Stimulated activated CD8-positive, alpha-beta memory T cell treated with anti-CD3 and anti-CD28 coated beads, Interleukin-2, amount 100 ng/mL, for 1 hour (primary cell): ENCODE measurements at places on chromosomes 7 and 10.

- DNase-seq = no peak
Observed at GRCh38 chr7:101068401-101068800, 16.9 kb upstream of the TRIM56 start.

- no peak for DNase-seq
Observed at GRCh38 chr10:110032801-110033700, 25.3 kb downstream of the ADD3 start.

GRCh38 chr10:77602231-77602912 lies 35.2 kb downstream of the KCNMA1 start:
- no peak for DNase-seq

GRCh38 chr10:109967739-109968088 lies 40.1 kb upstream of the ADD3 start:
- no peak for DNase-seq

DNA sequence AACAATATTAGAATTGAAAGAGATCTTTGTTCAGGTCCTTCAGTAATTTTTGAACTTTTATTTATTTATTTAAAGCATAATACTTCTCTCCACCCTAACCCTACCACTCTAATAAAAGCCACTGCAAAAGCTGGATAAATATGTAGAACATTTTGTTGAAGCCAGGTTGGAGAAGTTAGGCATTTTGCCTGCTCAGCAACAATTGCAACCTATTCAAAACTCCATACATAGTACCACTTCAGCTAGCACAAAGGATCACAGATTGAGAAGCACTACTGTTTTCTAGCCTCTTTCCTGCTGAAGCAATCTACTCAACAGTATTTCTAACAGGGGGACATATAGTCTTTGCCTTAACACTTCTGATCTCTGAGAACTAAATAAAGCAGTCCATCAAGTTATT lies 25.0 kb downstream of the RUNDC3B start:
- no peak for DNase-seq

DNA sequence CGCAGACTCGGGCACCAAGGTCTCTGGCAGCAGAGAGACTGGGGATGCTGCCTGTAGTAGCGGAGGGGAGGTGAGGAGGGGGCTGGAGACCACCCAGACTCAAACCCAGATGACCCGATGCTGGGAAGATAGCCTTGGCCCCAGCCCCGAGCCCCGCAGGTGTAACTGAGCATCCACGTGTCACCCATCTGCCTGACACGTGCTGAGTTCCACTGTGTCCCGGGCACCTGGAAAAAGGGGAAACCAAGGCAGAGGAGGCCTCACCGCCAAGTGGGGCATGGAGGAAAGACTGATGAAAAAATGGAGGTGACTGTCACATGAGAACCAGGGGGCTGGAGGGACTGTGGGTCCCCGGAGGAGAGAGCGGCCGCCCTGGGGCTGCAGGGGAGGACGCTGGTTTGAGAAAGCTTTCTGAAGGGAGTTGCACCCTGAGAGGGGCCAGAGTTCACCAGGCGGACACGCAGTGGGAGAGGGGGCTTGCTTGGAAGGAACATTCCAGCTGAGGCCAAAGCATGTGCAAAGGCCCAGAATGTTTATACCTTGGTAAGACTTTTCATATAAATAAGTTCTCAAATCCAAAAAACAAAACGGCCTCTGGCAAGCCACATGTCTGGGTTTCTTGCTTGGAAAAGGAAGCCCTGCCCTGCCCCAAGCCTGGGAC lies 27.4 kb upstream of the ELN start:
- no peak for DNase-seq
